Suprapubic skin (tissue), 4 donors: ENCODE measurements at places on chromosomes 16 and 17. TPM values are rescaled to one million over a fixed set of nuclear protein-coding genes. Genes with fewer than 3 reads are reported as not detected.

CCDC144A gene
- 1.2 TPM for total RNA-seq

DNA sequence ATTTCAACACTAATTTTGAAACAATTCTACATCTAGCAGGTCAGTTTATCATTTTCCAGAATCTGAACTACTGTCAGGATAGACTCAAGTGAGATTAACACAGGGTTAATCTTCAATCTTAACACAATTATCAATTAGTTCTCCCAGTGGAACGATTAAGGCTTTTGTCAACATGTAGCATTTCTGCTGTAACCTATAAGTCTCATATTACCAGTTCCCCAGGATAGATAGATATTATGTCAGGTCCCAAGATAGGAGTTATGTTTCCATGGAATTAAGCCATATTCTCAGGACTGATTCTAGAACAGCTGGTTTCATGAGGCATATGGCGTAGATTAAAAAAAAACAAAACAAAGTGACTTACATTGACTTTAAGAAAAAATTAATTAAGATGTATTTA is 4.4 kb upstream of the FBF1 start:
- DNase-seq: no peak

DNA sequence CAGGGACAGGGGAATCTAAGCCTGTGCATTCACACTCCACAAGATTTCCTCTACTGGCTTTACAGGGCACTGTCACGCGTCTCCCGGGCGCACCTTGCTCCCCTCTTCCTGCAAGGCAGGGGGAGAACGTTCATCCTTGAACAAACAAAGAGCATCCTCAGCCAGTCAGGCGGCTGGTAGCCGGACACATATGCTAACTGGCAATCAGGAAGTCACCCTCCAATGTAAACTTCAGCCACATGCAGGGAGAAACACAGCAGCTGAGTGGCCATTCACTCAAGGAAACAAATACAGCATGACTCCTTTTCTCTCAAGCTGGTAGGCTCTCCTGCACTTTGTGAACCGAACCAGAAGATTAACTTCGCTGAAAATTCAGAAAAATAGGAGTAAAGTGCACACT is 10.8 kb upstream of the HSBP1 start:
- no peak for DNase-seq

DNA sequence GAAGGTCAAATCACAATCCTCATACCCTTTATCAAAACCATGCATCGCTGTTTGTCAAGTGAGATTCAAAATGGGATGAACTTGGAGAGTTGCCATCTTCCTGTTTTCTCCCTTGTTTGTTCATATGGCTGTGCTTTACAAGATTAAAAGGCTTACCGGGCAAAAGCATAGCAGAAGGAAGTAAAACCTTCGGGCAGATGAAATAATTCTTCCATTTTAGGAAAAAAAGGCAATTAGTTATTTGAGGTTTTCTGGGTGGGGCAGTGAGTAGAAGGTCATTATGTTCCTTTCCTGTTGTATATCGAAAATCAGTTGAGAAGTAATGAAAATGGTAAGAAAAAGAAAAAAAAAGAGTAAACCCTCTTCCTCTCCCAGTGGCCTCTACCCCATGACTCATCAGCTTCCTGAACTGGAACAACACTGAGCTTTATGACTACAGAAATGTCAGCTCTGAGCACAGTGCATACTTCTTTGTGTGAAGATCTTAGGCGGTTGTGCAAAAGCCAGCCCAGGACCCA is 369.2 kb downstream of the CDH13 start:
- no peak for DNase-seq

DNA sequence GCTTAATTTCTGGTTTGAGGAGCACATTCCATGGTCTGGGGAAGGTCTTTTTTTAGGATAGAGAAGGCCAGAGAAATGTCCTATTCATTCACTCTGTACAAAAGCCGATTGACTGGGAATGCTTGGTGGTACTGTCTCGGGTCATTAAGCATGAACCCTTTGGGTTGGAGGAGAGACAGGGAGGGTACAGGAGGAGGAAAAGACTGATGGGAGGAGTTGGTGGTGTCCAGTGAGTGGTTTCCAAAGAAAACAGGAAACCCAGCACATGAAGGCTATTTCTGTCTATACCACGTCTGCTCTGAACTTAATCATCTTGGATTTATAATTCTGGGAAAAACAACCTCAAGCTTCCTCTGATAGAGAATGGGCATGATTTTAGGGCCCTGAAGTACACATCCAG is 111.9 kb downstream of the XYLT1 start:
- DNase-seq: no peak

- no peak for DNase-seq
These were observed 15.0 kb downstream of the GINS2 start for GRCh38 chr16:85673529-85674417.

- DNase-seq: no peak
These were observed 170.8 kb upstream of the FAM20A start for GRCh38 chr17:68771867-68772515.

- no peak for DNase-seq
These were observed 341.7 kb downstream of the C16orf95 start for GRCh38 chr16:86975445-86975844.

DNA sequence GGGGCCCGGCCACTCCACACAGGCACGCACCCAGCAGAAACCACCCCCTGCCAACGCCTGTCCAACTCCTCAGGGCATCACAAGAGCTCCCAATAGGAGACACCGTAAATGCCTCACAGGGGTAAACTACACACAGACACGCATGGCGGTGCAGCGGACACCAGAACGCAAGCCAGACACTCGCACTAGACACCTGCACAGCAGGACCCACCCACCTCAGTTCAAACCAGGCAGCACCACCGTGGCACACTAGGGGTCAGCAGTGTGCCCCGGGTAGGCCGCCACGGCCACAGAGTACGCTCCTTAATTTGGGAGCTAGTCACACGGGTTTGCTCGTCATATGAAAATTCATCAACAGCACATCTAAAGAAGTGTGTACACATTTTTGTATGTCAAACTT is 3.4 kb downstream of the SLC38A10 start:
- peak; percentile 84 for DNase-seq

- DNase-seq: no peak
These were observed 1.9 kb upstream of the LLGL2 start for GRCh38 chr17:75523647-75524046.
